ENCODE measurements at places on chromosomes 13 and 19. TPM values are rescaled to one million over a fixed set of nuclear protein-coding genes. Genes with fewer than 3 reads are reported as not detected.

ALDH16A1 gene
- total RNA-seq: 43.6 TPM

EPN1 gene
- total RNA-seq: 88.5 TPM

USF2 gene
- 131 TPM for total RNA-seq

UBA52 gene
- total RNA-seq: 1,629 TPM

PTGIR gene
- total RNA-seq: 17.9 TPM

RPS16 gene
- total RNA-seq: 3,713 TPM

RGL3 gene
- total RNA-seq: not detected

DNA sequence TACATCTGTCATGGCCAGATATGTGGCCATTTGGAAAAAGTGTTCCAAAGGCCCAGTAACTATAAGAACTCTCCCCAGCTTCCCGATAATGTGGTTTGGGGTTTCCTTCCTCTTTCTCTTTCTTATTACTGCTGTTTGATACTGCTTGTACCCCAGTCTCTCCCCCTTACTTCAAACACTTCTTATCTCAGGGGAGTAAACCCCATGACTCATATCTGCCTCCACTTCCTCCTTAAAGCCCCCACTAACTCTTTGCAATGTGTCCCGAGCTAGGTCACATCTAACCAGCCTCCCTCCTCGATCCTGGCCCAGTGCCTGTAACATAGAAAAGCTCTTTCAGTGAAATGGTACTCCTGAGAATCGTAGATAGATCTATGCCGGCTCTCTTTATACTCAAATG is 82.4 kb upstream of the STARD13 start:
- peak; percentile 23 for DNase-seq

DNA sequence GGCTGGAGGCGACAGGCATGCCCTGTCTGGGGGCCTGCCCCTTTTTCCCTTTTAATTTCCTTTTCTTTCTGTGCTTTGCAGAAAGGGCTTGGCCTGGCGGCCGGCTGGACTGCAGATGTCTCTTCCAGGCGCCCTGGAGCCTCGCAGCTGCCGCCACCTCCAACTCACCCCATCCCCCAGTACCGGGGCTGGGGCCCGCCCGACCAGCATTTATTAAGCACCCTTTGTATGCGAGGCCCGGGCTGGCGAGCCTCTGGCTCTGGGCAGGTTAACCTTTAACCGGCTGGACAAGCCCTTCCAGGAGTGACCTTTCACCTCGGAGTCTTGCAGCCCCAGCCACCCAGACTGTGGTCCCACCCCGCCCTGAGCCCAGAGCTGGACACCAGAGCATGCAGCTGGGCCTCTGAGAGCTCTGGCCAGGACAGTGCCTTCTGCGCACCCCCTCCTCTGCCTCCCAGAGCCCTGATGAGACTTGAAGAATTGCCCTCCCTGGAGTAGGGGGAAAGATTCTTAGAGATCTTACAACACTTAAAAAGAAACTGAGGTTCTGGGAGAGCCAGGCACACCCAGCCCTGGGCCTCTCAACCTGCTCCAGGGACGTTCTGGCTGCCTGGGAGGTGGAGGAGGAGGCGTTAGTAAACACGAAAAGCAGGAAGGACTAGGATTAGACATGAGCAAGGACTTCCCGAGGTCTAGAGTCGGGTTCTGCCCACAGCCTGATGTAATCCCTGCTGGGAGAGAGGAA is 1.1 kb upstream of the NR2F6 start:
- DNase-seq: no peak

DNA sequence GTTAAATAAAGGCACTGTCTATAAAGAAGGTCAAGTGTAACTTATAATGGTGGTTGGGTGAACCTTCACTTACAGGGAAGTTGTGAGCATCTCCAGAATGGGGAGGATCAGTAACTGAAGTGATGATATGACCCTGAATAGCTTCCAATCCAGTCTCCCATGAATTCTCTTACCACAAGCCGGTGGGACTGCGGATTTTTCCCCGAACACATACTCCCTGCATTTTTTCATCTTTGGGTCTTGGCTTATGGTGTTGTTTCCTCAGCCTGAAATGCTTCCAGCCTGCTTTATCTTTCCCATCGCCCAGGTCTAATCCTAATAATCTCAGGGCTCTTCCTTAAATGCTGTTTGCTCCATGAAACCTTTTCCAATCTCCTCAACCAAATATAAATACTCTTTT is 2.0 kb upstream of the CSNK1A1L start:
- DNase-seq: no peak

DNA sequence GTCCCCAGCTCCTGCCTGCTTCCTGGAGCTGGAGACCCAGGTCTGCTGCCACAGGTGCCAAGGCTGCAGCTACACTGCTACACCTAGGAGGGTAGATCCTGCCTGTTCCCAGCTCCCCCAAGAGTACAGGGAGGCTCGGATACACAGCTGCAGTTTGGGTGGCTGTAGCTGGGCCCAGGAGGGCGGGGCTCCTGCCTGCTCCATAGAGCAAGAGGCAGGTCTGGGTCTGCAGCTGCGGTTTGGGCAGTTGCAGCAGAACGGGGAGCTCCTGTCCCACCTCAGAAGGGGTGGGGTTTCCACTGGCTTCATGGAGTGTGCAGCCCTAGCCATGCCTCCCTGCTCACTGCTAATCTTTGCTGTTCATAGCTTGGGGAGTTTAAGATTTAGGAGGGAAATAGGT is 199.0 kb downstream of the NUFIP1 start:
- DNase-seq: no peak

- no peak for DNase-seq
Observed at GRCh38 chr13:67168384-67168783, 61.8 kb downstream of the PCDH9 start.

DNA sequence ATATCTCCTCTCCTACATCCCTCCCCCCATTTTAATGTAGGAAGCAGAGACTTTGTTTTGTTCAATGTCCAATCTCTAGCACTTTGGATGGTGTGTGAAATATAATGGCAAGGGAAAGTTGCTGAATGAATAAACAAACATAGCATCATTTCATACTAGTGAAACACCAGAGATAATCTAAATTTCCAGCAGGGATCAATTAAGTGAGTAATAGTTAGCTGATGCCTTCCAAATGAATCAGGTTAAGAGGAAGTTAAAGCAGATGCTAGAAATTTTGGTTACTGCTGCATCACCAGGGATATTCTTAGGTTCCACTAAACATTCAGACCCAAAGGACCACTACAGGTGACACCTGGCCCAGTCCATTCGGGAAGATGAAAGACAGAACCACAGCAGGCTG is 8.1 kb downstream of the MRPS31 start:
- DNase-seq: no peak

DNA sequence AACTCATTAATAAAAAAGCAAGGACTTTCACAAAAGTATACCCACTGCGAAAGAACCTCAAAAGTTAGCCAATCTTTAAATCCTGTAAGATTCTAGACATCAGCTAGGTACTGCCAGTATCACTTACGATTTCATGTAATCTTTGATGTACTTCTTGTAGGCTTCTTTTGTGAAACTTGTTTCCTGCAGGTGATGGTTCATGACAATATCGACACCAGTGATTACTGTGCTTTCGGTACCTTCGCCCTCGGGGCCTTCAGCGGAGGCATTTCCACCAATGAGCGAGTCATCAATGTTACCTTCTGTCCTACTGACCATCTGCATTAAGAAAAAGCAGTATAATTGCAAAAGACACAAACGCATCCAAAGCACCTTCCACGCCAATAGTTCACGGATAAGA is 1.1 kb downstream of the TPT1 start:
- DNase-seq: no peak

DNA sequence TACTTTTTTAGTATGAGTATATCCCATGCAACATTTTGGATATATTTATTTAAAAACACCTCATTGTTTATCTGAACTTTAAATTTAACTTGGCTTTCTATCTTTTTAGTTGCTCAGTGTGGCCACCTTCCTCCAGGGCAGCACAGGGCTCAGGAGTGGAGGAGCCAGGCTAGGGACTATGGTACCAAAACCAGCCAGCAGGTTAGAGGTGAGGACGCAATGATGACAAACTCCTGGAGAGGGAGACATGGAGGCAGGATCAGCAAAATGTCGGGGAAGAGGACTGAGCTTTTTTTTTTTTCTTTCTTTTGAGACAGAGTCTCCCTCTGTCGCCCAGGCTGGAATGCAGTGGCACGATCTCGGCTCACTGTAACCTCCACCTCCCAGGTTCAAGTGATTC is 29.6 kb upstream of the CALM3 start:
- no peak for DNase-seq

DNA sequence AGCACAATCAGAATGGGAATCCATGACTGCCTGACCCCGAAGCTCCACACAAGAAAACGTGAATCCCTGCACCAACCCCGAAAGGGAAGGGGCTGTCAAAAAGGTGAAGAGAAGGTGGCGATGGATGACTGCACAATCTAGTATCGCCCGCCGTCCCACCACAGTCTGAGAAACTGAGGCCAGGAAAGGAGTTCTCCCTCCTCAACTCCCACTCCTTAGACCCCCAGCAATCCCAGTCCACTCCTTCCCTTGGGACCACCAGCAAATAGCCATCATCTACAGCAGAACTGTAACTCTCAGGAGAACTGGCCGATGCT is 451 bp downstream of the NOSIP start:
- DNase-seq: no peak

- DNase-seq: no peak
Observed at GRCh38 chr13:37010424-37010823, 9.8 kb downstream of the EXOSC8 start.

GRCh38 chr19:13764101-13764807 is at the start of gene MRI1:
Gene MRI1 (plus strand): TSS chr19:13764522. CDS start chr19:13764589, 67 bp downstream.
- DNase-seq: no peak

GRCh38 chr13:93228643-93228937 is 2.0 kb downstream of the GPC6 start:
- no peak for DNase-seq

GRCh38 chr19:1551068-1552040 is 16.8 kb downstream of the MEX3D start:
- no peak for DNase-seq

DNA sequence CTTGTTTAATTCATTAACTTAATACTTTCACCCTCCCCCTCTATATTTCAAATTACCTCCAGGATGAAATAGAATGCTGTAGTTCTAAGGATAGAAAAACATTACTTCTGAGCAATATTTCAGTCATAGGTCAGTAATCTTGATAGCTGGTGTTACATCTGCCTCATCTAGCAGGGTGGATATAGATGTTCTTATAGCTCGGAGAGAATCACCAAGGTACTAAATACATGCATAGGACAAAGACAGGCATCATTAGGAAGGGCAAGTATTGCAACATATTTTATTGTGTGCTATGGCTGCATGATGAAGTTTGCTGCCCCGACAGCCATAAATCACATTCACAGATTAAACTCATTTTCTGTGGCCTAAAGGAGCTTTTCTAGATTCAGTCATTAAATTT is 601.0 kb downstream of the FGF9 start:
- no peak for DNase-seq

- DNase-seq: no peak
Observed at GRCh38 chr13:103289681-103290080, 223.5 kb upstream of the SLC10A2 start.

- DNase-seq: no peak
Observed at GRCh38 chr13:98050041-98050466, 92.8 kb upstream of the FARP1 start.

DNA sequence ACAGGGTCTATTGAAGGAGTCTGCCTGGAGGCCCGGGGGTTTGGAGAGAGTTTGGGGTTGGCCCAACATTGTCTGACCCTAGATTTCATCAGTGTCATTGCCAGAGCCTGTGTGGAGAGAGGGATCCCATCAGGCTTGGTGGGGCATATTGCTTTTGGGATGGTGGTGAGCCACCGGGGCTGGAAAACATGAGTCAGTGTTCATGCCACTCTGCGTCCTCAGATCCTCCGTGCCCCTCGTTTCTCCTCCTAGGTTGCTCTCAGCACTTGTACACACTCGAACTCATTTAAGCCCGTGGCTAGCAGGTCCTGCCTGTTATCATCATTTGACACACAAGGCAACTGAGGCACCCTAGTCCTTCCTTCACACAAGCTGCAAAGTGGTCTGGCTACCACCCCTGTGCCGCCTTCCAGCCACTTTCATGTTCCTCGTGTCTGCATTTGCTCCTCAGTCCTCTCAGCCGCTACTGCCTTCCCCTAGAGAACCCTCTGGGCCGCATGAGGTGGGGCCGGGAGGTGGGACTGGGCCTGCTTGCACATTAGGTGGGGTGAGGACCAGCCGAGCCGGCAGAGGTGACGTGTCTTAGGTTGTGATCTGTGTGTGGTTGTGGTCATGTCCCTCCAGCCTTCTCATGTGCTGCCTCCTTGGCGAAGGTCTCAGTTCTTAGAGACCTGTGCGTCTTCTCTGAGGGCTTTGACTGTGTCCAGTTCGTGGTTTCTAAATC is 3.6 kb downstream of the NACC1 start:
- DNase-seq: no peak

DNA sequence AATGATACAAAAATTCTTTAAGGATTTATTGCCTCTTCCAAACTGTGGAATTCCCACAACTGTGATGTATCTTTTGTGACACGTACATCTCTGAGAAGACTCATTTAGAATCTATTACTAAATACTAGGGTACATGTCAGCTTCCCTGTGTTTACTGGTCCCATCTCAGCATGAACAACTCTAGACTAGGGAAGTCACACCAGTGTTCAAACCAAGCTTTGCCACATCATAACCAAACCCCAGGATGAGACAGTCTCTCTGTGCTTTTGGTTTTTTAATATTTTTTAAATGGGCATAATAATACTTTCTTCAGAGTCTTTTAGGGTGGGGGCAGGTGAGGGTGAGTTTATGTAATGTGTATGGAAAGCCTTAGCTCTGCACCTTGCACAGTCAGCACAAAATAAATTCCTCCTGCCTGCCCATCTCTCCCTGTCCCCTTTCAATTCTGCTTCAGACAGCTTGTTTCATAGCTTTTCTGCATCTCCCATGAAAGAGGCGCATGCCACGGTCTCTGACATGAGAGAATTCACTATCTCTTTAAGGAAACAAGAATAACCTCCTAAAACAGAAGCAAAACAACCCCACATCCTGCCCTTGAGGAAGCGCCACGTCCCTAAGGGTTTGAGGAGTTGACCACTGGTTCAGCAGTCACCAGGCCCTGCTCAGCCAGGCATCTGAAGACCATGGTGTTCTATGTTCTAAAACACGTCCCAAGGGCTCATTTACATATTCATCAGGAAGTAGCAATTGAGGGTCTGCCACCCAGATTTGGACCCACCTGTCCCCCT is 174.5 kb downstream of the USP12 start:
- DNase-seq: peak; percentile 77

GRCh38 chr13:50585674-50586413 is 257.6 kb downstream of the DLEU7 start:
- DNase-seq: no peak

GRCh38 chr19:32543115-32543900 is 37.7 kb upstream of the PDCD5 start:
- DNase-seq: no peak

GRCh38 chr19:7982651-7983099 is 22.8 kb downstream of the ELAVL1 start:
- no peak for DNase-seq

DNA sequence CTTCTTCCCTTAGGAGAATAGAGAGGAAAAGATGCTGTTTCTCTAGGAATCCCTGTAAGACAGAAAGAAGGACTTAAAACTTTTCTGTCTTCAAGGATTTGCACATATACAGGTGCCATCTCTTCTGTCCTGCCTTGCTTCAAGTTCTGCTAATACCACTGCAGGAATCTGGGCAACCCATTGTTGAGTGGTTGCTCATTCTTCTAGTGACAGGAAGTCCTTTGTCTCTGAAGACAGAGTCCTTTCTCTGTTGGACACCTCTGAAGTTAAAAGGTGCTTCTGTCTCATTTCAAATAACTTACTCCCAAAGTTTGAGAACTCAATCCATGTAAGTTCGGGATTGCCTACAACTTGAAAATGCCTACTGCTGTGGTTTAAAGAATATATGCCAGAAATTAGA is 114.4 kb upstream of the TMTC4 start:
- DNase-seq: no peak
